ENCODE measurements at places on chromosomes 1 and 21. TPM values are rescaled to one million over a fixed set of nuclear protein-coding genes. Genes with fewer than 3 reads are reported as not detected.

DMBX1 gene
- polyA plus RNA-seq, result not detected

PEA15 gene
- 352 TPM for polyA plus RNA-seq

GPR37L1 gene
- 0.02 TPM for polyA plus RNA-seq

KLF17 gene
- 0.01 TPM for polyA plus RNA-seq

FAM72B gene
- 4.8 TPM for polyA plus RNA-seq

OVAAL gene
- polyA plus RNA-seq, result 0.03 TPM

CNR2 gene
- not detected for polyA plus RNA-seq

GBP4 gene
- polyA plus RNA-seq, result not detected

UBE2U gene
- polyA plus RNA-seq, result not detected

IGFN1 gene
- 0.11 TPM for polyA plus RNA-seq

SH3BGR gene
- 0.66 TPM for polyA plus RNA-seq

DNA sequence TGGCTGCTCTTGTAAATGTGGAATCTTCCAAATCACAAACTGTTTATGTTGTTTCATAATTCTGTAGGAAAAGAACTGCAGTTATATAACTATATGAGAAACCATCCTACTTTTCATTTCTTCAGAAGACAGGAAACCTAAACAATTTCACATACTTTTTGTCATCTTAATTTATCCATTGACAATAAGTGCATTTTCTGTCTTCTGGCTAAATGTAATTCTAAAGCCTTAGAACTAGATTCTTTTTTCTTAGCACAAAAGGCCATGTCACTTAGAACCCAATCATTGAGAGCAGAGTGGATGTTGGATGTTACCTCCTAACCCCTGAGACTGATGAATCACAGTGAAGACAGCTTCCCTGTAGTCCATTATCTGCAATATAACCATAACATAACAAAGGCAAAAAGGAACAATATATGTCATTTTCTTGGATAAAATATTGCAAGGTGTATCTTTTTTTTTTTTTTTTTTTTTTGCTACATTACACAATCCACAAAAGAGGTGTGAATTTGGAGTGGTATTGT lies 410.2 kb upstream of the PRMT6 start:
- DNase-seq, result no peak

GRCh38 chr1:41213341-41213740 lies 28.8 kb downstream of the SCMH1 start:
- DNase-seq, result no peak

GRCh38 chr1:204445860-204446412 lies 34.3 kb upstream of the PPP1R15B start:
- no peak for DNase-seq

DNA sequence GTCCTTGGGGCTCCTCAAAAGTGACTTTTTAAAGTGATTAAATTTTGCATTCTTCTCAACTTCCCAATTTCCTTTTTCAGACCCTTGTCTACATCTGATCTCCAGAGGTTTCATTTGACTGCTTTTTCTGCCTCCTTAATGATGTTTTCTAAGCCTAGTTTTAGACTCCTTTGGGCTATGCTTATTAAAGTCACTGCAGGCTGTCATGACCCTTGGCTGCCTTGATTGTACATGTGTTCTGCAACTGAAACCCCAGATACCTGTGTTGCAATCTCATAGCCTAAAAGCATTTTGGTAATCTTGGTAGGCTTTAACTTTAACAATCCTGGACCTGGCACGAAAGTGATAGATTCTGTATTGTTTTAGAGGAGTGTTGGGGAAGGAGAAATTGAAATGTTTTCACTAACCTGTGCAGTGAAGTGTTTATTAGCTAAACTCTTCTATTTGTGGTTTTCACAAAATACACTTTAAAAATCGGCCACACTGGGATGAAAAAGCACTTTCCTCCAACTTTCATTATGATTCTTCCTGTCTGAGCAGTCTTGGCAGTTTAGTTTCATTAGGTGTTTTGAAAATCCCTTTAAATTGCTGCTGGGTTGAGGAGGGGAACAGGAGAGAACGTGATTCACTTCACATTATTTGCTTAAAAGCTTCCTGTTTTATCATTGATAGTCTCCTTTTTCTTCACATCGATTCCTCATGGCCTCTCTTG lies 4.9 kb downstream of the MACO1 start:
- peak; percentile 9 for DNase-seq

DNA sequence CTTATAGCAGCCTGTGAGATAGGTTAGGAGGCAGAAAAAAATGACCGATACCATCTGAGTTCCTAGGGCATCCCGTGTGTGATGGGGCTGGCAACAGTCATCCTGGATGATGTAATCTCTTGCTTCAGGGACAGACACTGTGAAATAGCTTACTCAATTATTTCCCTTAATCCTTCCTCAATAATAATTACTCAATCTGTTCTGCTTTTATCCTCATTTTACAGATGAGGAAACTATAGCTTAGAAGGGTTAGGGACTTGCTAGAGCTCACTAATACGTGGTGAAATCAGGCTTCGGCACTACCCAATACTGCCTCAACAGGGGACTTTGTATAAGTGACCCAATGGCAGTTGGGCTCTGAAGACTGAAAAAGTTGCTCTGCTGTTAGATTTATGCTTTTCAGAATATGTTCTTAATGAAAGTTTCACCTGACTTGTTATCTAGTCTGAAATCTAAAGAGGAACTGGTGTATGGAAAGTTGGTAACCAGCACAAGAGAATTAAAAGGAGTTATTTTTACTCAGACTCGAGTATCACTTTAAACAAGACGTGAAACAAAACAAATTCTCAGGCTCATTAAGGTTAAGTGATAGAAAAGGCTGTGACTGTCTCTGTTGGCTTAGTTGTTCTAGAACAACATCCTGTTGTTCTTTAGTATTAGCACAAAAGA lies 14.4 kb downstream of the CD55 start:
- DNase-seq, result peak; percentile 63

- peak; percentile 31 for DNase-seq
Measured at GRCh38 chr1:236502579-236502971, 21.2 kb upstream of the LGALS8 start.

DNA sequence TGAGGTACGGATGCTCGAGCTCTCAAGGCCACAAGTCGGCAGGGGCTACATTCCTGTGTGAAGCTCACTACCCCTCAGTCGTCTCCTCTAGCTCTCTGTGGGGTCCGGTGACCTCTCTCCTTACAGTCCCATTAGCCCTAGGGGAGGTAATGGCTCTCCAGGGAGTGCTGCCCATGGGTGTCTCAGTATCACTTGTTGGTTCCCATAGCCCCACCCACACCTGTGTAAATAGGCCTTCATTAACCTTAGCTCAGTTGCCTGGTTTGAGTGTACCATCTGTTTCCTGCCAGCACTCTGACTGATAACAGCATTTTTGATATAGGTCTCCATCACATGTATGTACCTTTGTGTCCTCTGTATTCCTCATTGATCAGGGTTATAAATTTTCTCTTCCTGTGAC lies 133.2 kb upstream of the KCNJ15 start:
- DNase-seq, result no peak

DNA sequence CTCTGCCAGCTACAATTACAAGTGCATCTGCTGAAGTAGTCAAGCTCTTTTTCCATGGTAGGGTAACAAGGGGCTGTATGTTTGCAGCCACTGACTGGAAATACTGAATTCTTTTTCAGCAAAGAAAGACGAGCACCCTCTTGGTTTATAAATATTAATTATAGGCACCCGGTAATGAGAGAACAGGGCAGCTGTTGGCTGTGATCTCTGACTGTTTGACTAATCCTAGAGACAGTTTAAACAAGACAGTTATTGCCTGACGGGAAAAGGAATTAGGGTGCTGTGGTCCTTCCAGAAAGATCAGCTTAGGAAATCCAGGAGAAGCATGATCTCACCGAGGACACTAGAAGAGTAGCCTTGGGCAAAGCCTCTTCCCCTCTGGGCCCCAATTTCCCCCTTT lies 183.7 kb upstream of the ZC3H12A start:
- DNase-seq, result no peak

GRCh38 chr1:108830119-108831008 lies 26.5 kb downstream of the AKNAD1 start:
- DNase-seq, result peak; percentile 42

GRCh38 chr1:192809307-192810252 lies 741 bp downstream of the RGS2 start:
- DNase-seq, result no peak

- DNase-seq, result no peak
Measured at GRCh38 chr1:47232187-47232874, at the start of gene TAL1. Gene TAL1, minus strand, starts transcription at chr1:47232225. Its CDS starts 6,337 bp downstream, at chr1:47225888.

GRCh38 chr1:153428073-153428638 lies 11.8 kb downstream of the S100A7A start:
- no peak for DNase-seq

GRCh38 chr1:6118415-6118814 lies 61.7 kb downstream of the CHD5 start:
- no peak for DNase-seq

DNA sequence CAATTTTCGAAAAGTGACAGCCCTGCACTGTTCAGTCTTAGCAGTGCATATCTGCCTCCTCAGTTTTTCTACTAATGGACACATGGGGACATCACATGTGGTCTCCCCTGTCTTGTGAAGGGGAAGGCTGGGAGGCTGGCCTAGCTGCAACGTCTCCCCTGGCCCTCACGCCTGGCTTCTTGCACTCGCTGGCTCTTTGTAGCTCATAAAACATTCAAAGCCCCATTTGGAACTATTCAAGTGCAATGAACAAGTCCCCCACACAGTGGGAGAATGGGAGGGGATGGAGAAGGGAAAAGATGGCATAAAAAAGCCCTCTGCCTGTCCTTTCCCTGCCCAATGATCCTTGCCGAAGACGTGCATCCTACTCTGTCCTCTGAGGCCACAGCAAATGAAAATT lies 73.6 kb downstream of the PGBD5 start:
- no peak for DNase-seq

GRCh38 chr1:174075245-174075692 lies 53.1 kb upstream of the RC3H1 start:
- DNase-seq, result no peak
